ENCODE measurements at places on chromosomes 2 and 18.

GRCh38 chr2:161947836-161948235, 126.2 kb downstream of the DPP4 start:
- DNase-seq = no peak

DNA sequence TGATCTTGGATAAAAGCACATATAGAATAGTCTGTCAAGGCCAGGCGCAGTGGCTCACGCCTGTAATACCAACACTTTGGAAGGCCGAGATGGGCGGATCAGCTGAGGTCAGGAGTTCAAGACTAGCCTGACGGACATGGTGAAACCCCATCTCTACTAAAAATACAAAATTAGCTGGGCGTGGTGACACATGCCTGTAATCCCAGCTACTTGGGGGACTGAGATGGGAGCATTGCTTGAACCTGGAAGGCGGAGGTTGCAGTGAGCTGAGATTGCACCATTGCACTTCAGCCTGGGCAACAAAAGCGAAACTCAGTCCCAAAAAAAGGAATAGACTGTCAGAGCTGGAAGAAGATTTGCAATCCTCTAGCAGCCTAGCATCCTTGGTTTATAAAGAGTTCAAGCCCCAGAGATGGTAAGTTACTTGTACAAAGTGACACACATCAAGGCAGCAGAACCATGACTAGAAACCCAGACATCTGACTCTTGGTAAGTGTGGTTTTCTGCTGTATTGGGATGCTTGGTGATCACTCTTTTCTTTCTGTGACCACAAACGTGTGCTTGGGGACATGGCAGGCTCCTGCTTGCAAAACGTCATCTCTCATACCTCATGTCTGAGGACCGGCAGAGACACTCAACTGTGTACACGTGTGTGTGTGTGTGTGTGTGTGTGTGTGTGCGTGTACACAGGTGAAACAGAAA, 69.0 kb downstream of the OSBPL6 start:
- no peak for DNase-seq

DNA sequence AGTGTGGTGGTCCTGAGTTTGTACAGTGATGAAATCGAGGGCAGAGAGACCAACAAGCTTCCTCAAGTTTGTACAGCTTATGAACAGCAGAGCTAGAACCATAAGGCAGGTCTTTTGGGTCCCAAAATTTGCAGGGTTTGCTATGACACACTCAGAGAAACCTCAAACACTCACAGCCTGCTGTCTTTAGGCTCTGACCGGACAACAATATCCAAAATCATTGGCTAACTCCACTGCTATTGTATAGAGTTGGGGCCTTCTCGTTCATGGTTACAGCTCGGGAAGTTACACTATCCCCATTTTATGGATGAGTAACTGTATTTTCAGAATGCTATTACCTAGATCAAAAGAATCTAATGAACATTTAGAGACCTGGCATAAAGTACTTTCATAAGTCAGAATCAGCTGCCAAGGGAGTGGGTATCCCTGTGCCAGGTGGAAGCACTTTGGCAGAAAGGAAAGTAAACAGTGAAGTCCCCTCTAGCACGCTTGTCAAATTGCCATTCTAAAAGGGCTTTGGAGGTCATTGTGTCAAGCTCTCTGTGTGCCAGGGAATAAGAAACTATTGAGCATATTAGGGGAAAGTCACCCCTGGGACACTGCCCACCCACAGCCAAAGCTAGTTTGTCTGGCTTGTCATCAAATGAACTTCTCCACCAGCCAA, 331.8 kb downstream of the ALK start:
- DNase-seq = no peak

DNA sequence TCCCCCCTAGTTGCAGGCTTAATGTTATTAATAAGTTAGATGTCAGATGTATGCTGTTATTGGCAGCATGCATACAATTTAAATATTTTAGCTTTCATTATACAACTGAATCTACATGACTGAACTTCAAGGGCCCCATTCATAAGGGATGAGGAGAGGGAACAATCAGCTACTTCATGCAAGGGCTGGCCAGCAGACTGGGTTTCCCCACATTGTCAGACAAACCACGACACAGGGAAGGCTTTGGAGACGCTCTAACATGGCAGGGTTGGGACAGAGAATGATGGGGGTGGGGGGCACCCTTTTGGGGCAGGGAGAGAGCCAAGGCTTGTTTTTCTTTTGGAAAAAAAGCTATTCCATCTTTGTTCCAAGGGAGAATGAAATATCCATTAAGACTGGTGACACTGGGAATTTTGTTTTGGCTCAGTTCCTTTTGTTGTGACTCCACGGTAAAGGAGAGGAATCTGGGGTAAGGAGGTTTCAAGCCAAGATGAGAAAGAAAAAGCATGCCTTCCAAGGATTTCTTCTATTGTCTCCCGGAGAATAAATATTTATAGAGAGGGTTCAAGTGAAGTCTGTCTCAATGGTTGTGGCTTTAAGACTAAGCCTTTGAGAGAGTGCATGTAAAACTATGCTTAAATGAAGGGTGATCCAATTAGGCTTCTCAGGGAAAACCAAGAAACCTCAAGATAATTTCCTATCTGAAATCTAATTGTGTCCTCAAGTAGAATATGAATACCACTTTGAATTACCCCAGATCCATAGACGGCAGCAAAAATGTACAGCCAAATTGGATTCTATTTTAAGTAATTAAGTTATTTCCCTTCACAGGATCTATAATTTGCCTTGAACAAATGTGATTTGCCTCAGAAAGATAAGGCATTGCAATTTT, 5.4 kb downstream of the CXCR4 start:
- DNase-seq = no peak

GRCh38 chr18:79684787-79685186, 5.2 kb downstream of the CTDP1 start:
- no peak for DNase-seq

DNA sequence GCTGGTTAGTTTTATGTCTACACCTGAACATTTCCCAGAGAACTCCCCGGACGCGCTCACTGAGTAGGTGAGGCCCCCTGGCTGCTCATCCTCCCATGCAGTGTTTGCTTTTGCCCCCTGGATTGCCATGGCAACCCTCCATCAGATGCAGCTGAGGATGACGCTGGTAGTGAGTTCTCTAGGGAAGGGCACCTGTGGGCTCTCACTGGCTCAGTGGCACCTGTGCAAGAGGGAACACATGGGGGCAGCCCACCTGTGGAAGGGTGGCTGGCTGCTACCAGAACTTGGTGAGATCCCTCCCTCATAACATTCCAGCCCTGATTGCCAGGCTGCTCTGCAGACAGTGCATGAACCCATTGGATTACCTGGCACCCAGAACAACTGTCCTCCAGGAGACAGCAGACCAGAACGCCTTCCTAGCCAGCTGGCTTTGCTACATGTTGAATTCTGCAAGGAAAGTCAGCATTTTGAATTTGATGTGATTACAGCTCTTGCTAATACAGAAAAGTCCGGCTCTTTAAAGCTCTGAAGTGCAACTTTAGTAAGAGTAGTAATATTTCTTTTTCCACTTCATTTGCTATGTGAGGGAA, 21.7 kb downstream of the COA5 start:
- no peak for DNase-seq

DNA sequence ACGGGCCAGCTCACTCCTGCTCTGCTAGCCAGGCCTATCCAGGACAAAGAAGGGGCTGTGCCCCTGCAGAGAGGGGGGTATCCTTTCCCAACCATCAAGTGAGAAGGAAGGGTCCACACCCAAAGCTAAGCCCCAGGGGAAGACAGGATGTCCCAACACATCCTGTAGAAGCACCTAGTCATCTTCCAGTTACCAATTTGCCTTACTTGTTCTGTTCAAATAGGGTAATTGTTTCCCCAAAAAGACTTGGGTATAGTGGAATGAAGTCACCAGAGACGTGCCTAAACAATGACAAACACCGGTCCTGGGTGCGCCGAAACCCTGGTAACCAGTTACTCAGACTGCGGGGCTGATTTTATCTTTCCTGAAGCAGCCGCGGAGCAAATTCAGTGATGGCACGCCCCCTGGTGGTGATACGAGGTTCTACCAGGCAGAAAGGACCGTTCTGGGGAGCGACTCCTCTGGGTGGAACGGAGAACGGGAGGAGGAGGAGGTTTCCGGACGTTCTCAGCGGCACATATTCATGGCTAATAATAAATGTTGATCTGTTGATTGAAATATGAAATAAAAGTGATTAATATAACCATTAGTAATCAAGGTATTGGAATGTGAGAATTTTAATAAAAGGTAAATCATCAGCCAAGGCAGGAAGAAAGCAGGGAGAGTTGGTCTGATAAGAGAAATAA, 109.3 kb upstream of the STON1 start:
- DNase-seq = peak; percentile 72

GRCh38 chr2:177983183-177983788, 89.3 kb downstream of the PDE11A start:
- DNase-seq = no peak

- no peak for DNase-seq
These were observed 150.3 kb downstream of the CALCRL start for GRCh38 chr2:187297801-187298200.

GRCh38 chr2:144279165-144279564, 240.8 kb downstream of the ZEB2 start:
- no peak for DNase-seq
